Psoas muscle (tissue), 8 donors: ENCODE measurements at places on chromosomes 4 and X.

DNA sequence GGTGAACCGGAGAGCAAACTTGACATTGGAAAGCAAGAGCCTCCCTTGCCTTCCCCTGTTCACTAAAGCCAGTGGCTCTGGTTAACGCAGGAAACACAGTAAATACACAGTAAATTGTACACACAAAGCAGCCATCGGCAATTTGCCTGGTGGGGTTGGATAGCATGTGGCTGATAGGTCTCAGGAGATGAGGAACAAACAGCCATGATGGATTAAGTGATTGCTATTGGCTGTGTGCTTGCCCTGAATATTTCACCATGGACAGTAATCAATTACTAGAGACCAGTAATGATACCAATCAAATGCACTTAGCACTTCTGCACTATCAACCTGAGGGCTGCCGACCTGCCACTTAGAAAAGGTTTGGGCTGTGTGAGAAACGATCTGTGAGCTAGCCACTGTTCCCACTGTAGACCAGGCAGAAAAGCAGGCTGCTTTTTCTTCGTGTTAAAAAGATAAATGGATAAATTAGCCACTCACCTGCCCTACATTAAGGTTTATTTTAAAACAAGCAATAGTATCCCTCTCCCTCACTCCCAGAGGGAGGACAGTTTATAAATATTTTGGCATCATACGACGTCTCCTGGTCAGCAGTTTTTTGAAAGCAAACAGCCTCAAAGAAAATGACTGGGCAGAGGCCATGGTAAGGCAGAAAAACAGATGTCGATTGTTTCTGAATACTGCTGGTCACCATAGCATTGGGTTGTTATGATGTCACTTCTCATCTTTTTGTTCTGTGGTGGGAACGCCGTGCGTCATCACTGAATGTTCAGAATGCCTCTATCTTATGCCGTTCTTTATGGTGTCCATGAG is 167.1 kb downstream of the MAML3 start:
- no peak for DNase-seq

DNA sequence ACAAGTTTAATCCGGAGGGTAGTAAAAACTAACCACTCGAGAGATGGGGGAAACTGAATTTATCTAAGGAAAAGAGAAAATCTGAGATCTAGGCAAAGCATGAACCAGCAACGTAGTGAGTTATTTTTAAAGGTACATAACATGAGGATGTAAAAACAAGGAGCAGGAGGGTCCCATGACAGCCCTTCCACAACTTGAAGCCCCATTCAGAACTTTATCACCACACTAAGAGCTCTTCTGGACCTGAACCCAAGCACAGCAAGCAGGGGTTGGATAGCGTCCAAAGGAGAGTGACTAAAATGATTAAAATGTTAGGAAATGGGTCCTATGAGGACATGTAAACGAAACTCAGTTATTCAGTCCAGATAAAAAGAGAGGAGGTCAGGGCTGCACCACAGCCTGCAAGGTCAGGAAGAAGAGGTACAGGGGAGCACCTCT is 16.2 kb downstream of the SH3RF1 start:
- no peak for DNase-seq

DNA sequence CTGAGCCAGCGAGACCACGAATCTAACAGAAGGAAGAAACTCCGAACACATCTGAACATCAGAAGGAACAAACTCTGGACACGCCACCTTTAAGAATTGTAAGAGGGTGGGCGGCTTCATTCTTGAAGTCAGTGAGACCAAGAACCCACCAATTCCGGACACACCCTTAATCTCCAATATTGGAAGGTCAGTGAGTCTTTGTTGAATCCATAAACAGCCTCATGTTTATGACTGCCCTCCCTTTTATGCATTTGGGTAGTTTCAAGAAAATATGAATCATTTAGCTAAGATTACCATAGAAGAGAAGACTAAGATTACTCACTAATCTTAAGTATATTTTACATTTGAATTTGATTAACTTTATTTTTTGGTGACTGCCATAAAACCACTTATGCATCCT is 48.5 kb downstream of the VCX2 start:
- no peak for DNase-seq

DNA sequence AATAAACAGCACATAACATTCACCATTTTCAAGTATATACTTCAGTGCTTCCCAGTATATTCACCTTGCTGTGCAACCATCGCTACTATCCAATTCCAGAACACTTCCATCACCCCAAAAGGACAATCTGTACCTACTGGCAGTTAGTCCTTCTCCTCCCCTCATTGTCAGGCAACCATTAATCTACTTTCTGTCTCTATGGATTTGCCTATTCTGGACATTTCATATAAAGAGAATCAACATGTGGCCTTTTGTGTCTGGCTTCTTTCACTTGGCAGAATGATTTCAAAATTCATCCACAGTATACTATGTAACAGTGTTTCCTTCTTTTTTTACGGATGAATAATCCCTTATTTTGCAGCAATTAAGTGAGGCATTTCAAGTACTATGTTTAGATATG is 189.4 kb downstream of the FBXW7 start:
- DNase-seq: no peak

- no peak for DNase-seq
Measured at GRCh38 chr4:41287852-41288251, 31.1 kb downstream of the UCHL1 start.

- DNase-seq: no peak
Measured at GRCh38 chr4:83890231-83890630, 354.3 kb downstream of the GPAT3 start.

- DNase-seq: no peak
Measured at GRCh38 chr4:121221201-121221600, 57.1 kb upstream of the TNIP3 start.

DNA sequence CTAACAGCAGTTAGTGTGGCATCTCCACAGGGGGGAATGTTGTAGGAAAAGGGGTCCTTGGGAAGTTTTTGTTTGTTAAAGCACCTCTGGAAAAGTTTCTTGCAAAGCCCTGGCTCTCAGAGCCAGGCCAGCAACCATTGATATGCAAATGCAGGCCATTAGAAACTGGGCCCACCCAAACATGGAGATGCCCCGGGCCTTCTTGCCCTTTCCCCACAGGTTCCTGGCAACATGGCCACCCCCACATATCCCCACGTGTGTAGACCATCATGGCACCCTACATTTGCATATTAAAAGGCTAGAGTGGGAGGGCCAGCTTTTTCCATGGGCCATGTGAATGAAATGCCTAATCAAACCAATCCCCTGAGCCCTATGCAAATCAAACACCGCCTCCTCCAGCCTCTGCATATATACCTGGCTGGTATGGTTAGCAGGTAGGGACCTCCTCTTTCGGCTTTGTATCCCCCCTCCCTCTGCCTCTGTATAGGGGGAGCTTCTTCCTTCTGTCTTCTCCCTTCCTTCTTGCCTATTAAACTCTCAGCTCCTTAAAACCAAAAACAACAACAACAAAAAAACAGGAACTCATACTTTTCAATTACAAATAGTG is 44.0 kb upstream of the ZCCHC13 start:
- DNase-seq: no peak

- no peak for DNase-seq
Measured at GRCh38 chrX:105323928-105324327, 103.4 kb upstream of the TEX13A start.

DNA sequence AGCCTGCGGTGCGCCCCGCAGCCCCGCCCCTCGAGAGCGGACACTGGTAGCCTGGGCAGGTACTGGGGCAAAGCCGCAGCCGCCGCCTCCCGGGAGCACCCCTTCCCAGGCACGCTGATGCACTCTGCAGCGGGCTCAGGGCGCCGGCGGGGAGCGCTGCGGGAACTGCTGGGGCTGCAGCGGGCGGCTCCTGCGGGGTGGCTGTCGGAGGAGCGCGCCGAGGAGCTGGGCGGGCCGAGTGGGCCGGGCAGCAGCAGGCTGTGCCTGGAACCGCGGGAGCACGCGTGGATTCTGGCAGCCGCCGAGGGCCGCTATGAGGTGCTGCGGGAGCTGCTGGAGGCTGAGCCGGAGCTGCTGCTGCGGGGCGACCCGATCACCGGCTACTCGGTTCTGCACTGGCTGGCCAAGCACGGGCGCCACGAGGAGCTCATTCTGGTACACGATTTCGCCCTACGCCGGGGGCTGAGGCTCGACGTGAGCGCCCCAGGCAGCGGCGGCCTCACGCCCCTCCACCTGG is 401 bp downstream of the SOWAHD start:
- peak; percentile 17 for DNase-seq

DNA sequence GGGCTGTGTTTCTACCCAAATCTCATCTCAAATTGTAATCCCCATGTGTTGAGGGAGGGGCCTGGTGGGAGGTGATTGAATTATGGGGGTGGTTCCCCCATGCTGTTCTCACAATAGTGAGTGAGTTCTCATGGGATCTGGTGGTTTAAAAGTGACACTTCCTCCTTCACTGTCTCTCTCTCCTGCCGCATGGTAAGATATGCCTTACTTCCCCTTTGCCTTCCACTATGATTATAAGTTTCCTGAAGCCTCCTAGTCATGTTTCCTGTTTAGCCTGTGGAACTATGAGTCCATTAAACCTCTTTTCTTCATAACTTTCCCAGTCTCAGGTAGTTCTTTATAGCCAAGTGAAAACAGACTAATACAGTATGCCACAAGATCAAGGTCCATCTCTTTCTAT is 70.0 kb upstream of the MSX1 start:
- no peak for DNase-seq

GRCh38 chr4:26741491-26741871 is 119.2 kb upstream of the STIM2 start:
- no peak for DNase-seq

DNA sequence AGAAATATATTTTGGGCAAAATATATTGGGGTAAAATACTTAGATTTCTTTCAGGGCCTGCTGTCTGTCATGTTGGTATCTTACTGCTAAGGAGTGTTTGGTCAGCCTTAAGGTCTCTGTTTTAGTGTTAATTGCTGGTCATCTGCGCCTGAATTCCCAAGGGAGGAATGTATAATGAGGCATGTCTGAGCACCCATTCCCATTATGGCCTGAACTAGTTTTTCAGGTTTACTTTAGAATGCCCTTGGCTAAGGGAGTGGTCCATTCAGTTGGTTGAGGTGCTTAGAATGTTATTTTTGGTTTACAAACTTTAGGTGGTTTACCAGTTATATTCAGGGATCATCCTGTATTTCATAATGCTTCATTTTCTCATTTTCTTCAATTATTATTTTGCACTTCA is 125.9 kb downstream of the CFAP299 start:
- no peak for DNase-seq

- DNase-seq: no peak
Measured at GRCh38 chrX:36609616-36610585, 398.3 kb upstream of the FAM47C start.

DNA sequence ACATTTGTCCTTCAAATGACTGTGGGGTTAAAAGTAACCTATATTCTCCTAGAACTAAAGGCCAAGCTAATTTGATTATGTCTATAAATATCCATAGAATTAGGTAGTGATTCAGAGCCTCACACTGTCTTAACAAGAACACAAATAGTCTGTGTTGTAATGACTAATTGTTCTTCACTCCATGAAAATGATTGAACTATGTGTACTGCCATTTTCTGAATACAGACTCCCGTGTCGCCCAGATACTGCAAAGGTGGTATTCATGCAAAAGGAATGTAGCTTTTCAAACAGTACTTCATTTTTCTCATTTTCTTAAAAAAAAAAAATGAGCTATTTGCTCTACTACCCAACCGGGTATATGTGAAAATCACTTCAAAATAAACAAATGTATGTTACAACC is 11.3 kb upstream of the PHKA2 start:
- no peak for DNase-seq

DNA sequence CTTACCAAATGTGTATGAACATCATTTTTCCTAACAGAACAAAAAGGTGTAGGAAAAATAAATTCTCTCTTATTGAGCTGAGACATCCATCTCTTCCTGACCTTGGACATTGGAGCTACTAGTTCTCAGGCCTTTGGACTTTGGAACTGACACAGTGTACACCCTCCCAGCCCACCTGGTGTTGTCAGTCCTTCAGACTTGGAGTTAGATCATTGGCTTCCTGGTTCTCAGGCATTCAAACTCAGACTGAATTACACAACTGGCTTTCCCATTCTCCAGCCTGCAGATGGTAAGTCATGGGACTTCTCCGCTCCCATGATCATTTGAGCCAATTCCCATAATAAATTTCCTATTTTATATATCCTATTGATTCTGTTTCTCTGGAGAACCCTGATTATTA is 84.8 kb upstream of the EDNRA start:
- DNase-seq: no peak

GRCh38 chrX:155544881-155545280 is 67.9 kb downstream of the TMLHE start:
- DNase-seq: no peak
